NCI-H1092 treated with DMSO at 0.1 percent for 48 hours (cell line): ENCODE measurements at places on chromosomes 4 and X.
A peak's percentile ranks its signal among the peaks of the same experiment; 100 is the strongest.

GRCh38 chr4:180380733-180381132, 1862.5 kb upstream of the TENM3 start:
- DNase-seq, result no peak

GRCh38 chrX:132532913-132533312, 44.1 kb upstream of the MBNL3 start:
- DNase-seq, result no peak

- DNase-seq, result no peak
Measured at GRCh38 chrX:99705701-99706100, 704.4 kb downstream of the PCDH19 start.

DNA sequence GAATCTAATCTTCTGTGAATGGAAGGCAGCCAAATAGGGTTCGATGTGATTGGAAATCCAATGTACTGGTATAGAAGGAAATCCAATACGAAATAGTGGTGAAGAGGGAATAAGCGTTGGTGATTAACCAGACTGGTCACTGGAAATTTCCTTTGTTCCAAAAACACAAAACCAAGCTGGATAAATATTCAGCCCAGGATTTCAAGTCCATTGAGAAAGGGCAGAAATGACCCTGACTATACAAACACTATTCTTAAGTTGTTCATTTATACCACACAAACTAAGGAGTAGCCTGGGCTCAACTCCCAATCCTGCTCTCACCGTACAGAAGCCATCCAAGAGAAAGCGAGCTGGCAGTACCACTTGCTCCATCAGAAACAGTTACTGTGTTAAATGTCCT, 32.2 kb downstream of the PCDH19 start:
- DNase-seq, result no peak

- DNase-seq, result no peak
Measured at GRCh38 chr4:145930592-145930991, 8.0 kb downstream of the ZNF827 start.

DNA sequence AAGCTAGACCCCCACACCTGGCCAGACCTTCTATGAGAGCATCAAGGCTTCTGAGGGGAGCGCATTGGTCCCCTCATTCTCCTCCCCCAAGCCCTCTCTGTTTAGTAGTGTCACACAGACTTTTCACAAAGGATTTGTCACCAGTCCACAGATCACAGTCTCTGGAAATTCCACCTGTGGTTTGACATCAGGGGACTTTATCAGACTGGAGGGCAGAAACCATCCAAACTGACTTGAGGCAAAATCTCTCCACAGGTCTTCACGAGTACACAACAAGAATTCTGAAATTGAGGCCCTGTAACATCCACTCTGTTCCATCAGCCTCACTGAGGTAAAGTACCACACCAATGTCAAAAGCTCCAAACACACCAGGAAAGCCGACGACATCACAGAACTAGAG, 112.5 kb downstream of the SH3KBP1 start:
- DNase-seq, result no peak

DNA sequence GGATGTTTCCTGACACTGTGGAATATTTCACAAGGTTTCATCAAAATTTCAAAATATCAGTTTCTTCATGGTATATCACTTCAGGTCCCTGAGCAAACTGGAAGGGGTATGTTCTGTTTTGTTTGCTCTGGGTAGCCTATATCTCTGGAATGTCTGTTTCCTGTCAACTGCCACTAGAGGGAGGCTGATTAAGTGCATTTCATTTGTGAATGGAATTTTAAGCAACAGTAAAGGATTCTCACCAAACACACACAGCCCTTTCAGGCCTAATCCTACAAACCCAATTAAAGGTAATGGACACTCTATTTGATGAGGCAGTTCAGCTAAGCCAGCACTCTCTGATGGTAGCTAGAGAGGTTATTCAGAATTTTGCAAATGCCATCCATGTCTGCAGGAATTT, 307.1 kb downstream of the TEX13A start:
- no peak for DNase-seq

DNA sequence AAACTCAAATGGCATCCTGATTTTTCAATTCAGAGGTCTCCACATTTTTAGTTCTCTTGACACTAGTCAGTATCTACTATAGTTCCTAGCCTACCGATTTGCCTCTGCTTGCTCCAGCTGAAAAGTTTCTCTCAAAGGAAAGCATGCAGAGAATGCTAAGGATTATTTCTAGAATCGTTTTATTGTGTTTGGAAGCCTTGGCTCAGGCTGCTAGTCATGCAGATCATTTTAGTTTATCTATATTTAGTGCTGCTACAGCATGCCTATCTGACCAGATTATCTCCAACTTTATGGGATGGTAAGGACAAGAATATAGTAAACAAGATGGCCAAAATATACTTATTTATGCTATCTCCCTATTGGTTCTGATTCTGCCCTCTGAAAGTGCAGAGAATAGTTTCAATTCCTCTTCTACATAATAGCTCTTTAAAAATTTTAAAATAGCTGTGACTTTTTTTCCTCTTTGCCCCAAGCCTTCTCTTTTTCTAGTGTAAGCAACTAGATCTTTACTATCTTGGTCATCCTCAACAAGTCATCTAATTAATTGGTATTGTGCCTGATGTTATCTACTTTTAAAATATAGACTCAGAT, 15.7 kb upstream of the DRP2 start:
- DNase-seq, result no peak

DNA sequence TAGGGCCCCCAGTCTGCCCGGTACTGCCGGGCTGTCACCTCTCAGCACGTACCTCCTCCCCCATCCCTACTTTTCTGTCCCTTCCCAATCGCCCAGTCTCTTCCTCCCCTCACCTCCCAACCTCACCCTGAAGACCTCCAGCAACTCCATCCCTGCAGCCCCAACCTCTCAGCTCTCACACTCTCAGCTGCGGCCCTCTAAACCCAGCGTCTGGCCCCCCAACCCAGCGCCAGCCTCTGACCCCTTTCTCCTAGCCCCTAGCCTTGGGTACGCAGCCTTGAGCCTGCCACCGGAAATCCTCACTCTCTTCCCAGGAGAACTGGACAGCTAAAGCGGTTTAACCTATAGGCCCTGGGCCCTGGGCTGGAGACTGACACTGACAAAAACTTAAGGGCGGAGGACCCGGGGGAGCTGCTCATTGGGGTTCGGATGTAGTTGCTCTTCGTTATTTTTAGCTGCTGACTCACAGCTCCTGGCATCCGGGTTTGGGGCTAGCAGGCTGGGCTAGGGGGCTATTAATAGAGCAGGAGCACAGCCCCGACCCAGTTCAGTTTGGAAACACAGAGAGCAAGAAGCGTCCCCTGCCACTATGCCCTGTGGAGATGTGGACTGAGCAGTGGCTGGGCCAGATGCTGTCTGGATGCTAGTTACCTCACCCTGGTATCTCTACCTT, 9.6 kb upstream of the DLG3 start:
- no peak for DNase-seq

DNA sequence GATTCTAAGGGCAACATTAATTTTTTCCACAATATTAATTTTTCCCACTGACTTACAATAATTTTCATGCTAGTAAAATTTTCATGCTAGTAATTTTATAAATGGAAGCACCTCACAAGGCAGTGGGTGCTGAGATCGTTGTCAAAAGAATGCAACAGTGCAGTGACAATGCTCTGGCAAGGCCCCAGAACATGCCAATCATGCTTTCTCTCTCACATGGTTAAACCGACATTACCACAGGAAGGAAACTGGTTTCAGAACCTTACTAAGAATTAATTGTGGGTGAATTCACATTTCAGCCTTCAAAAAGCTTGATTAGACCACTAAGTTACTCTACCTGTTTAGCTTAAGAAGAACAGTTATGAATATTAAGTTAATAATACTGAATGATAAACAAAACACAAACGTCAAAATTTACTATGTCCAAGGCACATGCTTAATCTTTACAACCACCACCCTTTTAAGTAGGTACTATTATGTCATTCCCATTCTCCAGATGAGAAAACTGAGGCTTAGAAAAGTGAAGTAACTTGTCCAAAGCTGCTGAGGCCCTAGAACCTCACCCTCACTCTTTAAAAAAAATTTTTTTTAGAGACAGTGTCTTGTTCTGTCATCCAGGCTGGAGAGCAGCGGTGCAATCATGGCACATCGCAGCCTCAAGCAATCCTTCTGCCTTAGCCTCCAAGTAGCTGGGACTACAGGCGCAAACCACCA, 10.0 kb upstream of the OPHN1 start:
- no peak for DNase-seq

GRCh38 chr4:103075894-103076746, 441 bp downstream of the SLC9B2 start:
- peak; percentile 83 for DNase-seq

DNA sequence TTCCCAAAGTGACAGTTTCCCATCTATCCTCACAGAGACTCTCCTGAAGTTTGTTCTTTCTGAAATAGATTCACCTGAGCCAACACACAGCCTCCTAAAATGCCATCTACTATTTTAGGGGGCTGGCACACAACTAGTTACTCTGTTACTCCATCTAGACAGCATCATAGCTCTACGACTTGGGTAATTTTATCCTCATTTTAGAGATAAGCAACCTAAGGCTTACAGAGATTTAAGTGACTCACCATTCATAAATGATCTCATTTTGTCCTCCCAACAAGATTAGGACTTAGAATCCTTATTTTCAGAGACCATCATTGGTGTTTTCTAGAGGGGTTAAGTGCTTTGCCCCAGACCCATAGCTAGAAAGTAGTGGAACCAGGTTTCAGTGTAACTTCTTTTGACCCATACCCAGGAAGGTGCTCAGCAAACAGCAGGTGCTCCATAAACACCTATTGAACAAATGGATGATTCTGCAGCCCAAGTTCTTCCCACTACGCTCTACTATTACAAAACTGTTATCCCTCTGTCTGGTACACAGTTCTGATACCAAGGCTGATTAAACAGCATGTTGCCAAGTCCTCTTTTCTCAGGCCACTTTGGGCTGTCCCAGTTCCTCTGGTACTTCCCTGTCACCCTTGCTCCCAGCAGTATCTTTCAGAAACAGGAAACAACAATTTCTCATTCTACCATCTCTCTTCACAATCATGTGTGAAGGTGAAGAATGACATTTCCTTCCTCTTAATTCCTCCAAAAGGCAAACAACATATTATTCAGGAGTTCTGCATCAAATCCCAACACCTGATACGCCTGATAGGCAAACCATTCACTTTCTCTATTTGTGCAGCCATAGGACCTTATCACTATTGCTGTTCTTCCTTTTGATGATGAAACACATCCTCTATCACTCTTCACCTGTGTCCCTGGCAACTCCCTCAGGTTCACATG, 304.7 kb upstream of the TAPT1 start:
- DNase-seq, result no peak

DNA sequence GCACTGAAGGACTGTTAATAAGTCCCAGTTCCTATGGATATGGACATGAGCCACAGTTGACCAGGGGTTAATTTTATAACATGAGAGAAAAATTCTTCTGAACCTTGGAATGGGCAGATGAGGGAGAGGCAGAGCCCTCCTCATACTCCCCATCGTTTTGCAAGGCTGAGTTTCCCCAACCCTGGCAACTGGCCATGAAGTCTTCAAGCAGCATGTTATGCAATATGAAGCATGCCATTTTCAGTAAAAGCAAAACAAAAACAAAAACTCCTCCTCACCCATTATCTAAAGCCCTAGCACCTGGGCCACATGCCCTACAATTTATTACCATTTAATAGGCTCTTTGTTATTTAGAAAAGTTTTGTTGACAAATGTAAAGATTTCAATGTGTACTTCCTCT, 64.5 kb downstream of the GPC4 start:
- DNase-seq, result no peak

- DNase-seq, result no peak
Measured at GRCh38 chr4:147510962-147511668, 30.2 kb downstream of the EDNRA start.

DNA sequence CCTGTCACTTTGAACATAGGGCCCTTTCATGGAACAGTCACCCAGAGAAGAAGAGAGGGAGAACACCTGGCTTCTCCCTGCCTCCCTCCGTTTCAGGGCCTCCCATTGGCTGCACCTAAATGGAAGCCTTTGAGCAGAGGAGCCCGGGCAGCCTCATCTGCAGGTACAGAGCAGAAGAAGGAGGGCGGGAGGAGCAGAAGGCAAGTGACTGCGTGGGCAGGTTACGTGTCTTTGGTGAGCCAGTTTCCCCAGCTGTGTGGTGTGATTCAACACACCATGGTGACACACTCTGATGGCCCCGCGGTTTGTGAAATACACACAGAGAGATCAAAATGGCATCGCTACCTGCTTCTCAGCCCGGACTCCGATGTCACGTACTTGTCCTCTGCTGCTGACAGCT, 431 bp downstream of the C4orf50 start:
- DNase-seq, result no peak

DNA sequence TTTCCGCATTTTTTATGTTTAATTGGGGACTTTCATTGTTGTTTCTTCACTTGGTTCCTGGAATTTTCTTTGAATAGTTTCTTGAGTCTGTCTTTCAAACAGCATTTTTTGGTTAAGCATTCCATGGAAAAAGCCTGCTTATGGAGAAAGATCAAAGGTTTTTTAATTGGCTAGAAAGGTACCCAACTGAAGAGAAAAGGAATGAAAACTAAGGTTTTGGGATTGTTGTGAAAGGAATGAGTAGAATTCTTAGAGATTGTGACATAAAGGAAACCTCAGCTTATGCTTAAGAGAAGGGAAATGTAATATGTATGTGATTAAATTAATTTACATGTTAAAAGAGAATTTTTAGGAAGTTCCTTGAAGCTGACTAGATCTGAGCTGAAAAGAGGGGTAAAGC, 82.8 kb downstream of the CCKAR start:
- DNase-seq, result no peak

GRCh38 chrX:44401151-44401550, 57.7 kb upstream of the EFHC2 start:
- no peak for DNase-seq

DNA sequence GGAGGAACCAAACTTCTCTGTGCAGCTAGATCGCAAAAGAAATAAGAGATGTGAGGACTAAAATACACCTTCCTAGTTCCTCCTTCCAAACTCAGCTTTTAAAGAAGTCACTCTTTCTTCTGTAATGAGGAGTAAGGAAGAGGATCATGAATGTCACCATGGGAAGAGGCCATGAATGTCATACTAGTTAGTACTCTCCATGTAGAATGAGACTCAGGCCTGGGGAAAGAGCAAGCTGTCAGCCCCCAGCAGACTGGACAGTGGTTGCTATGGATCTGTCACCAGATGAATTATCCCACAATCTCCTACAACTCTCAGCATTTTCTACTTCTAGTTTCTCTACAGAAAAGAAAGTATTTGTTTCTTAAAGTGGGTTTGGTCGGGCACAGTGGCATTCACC, 57.1 kb upstream of the PRDM8 start:
- no peak for DNase-seq

DNA sequence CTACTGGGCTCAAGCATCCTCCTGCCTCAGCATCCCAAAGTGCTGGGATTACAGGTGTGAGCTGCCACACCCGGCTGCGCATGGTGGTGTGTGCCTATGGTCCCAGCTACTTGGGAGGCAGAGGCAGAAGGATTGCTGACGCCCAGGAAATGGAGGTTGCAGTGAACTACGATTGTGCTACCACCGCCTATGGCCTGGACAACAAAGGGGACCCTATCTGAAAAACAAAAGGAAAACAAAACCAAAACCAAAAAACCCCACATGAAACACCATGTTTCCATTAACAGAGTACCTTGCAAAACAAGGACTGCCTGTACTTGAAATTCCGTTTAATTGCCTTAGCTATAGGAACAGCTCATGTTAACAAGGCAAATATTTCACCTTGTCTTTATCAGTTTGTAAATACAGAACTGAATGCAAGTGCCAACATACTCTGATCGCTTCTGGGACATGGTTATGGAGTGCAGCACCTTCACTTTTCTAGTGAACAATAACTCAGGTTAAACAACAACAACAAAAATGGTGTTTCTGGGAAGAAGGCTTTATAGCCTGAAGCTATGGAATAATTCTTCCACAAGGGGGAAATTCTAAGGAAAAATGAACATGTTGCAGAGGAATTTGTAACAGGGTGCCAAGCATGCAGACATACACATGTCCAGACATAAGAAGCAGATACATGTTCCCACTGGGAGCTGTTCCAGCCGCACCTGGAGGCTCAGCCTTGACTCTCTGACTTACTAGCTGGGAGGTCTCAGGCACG, 73.2 kb upstream of the STS start:
- no peak for DNase-seq
